DMS 273 treated with DMSO at 0.1 percent for 48 hours (cell line): ENCODE measurements at places on chromosomes 3 and 15.
A peak's percentile ranks its signal among the peaks of the same experiment; 100 is the strongest.

GRCh38 chr3:125213364-125213755 lies 812 bp upstream of the SLC12A8 start:
- no peak for DNase-seq

- peak; percentile 17 for DNase-seq
Observed at GRCh38 chr3:66138336-66139313, 82.2 kb upstream of the SLC25A26 start.

GRCh38 chr3:194013928-194014327 lies 122.0 kb upstream of the HES1 start:
- no peak for DNase-seq

- no peak for DNase-seq
Observed at GRCh38 chr15:65791335-65792137, 557 bp downstream of the DENND4A start.

DNA sequence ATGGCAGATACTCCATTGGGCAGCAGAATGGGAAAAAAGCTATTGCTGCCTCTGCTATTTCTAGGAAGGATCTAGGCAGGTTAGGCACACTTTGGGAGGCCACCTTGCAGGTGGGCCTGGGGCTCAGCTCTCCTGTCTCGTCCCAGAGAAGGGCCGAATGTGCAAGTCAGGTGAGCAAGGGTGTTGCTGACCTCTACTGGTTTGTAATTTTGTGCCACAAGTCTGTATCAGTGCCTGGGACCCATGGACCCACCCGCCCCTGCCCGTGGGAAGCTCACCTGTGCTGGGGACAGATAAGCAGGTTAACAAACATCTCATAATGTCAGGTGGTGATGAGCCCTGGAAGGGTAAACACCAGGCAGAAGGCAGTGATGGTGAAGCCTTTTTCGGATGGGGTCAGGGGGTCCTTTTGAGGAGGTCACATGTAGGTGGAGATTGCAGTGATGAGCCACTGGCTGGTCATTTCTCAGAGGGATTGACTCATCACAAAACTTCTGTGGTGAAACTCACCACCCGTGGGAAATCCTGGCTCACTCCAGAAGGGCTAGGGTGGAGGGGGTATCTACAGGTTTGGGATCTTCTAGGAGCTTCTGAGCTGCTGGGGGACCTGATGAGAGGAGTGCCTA lies 161.3 kb downstream of the KLF13 start:
- no peak for DNase-seq

DNA sequence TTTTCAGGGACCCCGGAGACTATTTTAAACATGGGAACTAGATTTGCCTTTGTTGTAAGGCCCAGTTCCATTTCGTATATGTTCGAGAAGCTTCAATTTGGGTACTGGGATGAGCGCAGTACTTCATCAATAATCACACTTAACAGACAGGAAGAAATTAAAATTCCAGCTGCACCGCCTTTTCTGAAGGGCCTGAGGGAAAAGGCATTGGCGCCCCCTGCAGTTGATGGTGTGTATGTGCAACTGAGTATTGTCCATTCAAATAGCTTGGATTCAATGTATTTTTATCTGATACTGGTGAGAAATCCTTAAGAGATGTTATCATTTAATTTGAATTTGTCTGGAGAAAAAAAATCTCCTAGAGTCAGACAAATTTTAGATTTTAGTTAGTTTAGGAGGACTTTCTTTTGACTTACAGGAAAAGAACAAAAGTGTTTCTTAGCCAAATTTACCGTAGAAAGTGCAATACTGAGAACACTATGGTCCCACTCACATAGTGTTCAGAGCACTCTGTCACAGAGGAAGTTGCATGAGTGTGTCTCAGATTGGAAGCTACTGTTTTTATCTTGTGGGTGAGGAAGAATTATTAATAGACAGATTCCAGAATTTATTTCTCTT lies 5.4 kb upstream of the ALDH1A2 start:
- peak; percentile 17 for DNase-seq

DNA sequence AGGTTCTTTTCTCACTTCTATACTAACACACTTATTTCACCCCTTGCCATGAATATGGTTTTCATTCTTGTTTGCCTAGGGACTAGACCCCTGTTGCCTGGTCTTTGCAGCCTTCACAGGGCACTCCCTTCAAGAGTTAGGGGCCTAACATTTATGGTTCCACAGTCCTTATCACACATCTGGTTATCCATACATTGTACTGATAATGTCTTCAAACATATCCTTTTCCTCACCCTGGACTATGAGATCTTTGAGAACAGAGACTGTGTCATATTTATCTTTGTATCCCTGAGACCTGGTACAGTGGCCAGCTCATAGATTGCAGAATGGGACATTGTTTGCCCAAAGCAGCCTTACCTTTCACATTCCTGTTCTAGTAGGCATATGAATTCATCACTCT lies 106.2 kb downstream of the CMSS1 start:
- DNase-seq, result no peak

DNA sequence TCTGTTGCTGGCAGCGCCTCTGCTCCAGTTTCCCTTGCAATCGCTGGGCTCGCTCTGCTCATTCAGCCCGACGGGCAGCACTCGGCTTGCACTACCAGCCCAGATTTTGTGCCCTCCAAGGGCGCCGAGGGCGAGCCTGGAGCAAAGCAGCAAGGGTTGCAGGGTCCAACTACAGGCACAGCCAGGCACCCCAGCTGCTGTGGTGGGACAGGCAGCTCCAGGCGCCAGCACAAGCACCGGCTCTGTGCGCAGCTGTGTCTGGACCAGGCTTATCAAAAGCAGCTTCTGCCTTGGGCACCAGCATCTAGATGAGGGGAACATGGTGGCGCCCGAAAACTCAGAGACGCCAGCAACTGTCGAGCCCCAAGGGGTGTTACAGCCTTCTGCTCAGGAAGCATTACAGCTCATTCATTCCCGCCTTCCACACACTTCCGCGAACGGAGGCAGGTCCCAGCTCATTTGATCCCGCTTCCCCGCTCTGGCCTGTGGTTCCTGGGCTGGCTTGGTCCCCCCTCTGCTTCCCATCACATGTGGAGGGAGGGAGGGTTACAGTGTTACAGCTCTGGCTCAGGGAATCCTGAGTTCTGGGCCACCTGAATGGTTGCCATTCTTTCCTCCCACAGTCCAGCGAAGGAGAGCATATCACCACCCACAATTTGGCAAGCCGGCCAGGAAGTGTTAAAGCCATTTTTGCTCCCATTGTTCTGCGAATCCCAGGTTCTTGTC lies 409.9 kb upstream of the ALCAM start:
- DNase-seq, result no peak

- DNase-seq, result no peak
Observed at GRCh38 chr3:152760591-152760990, 74.3 kb upstream of the P2RY1 start.

- no peak for DNase-seq
Observed at GRCh38 chr3:25405335-25405734, 22.7 kb upstream of the RARB start.

GRCh38 chr15:95742836-95743235 lies 587.7 kb upstream of the NR2F2 start:
- DNase-seq, result no peak

- no peak for DNase-seq
Observed at GRCh38 chr3:9416139-9416780, 18.8 kb downstream of the SETD5 start.
